ENCODE measurements at places on chromosomes 7 and 10.

- DNase-seq, result no peak
These were observed 3.5 kb downstream of the KCP start for GRCh38 chr7:128906766-128907559.

- no peak for DNase-seq
These were observed 956.6 kb downstream of the GATA3 start for GRCh38 chr10:9010931-9011670.

DNA sequence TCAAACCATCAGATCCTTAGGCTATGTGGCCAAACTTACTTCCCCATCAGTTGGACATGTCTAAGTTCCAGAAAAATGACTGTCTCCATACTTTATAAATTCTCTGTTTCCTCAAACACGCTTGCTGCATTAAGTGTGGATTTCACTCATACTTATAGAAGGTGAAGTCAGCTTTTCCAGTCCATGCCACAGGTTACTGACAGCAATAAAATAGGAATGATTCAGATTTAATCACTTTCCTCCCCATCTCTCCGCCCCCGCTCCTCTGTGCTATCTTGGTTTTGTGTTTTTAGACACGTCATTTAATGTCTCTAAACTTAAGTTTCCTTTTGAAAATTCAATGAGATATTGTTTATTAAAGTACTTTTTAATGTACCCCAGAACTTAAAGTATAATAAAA, 1098.0 kb upstream of the C7orf33 start:
- peak; percentile 12 for DNase-seq

DNA sequence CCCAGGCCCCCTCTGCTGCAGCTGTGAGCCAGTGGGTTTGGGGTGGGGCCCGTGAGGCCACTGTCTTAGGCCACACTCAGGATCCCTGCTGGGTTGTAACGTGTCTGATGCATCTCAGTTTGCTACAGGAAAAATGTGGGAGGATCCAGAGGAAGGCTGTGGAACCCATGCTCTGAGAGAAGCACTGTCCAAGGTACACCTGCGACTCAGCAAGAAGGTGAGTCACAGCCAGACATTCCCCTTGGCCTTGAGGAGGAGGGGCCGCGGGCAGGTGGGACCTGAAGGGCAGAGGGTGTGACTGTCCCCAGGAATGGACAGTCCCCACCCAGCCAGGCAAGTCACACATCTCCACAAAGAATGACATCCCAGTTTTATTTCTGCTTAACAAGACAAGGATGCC, 27.8 kb upstream of the C10orf120 start:
- DNase-seq, result peak; percentile 39

DNA sequence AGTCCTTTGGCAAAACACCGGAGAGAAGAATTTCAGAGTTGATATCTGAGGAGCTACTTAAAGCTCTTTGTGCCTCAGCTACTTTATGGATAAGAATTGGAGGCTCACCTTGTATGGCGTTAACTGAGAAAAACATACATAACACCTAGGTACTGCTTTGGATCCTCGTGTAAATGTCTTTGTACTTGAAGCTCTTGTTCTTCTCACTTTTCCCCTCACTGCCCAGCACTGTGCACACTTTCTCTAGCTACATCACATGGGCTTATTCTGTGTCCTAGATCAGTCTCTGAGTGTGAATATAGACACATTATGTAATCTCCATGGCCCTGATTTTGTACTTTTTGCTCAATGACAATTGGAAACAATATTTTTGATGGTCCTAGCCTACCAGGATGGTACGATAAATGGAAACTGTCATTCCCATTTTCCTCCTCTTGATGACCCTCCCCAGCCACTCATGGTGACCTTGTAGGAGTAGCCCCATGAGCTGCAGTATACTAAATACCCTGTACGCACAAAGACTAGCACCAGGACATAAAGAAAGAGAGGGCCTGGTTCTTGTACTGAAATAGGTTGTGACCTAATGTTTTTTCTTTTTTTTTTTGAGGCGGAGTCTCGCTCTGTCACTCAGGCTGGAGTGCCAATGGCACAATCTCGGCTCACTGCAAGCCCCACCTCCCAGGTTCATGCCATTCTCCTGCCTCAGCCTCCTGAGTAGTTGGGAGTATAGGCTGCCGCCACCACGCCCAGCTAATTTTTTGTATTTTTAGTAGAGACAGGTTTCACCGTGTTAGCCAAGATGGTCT, 22.1 kb downstream of the STAMBPL1 start:
- DNase-seq, result no peak

GRCh38 chr7:125681508-125681907, 751.9 kb upstream of the POT1 start:
- DNase-seq, result no peak

DNA sequence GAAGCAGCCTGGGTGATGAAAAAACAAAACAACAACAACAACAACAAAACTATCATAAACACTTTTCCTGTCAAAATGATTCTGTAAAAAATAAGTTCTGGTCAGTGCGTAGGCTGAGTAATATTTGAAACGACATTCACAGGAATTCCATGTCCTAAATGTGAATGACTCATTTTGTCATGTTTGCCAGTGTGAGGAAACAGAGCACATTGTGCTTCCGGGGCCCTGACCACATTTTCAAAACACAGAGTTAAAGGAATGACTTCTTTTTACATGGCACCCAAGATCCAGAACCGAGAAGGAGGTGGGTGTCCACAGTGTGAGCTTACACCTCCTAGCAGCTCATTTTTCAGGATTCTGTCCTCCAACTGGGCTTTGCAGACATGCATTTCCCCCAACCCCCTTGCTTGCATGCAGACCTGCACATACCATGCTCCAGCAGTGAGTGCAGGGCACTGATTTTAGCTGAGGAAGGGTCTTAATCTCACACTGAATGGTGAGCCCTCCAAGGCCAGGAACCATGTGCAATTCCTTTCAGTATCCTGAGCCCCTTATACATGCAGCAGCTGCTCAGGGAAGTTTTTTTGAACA, 3.0 kb downstream of the CLRN3 start:
- peak; percentile 58 for DNase-seq

- DNase-seq, result peak; percentile 59
These were observed 137.9 kb upstream of the MKI67 start for GRCh38 chr10:128263891-128264688.

DNA sequence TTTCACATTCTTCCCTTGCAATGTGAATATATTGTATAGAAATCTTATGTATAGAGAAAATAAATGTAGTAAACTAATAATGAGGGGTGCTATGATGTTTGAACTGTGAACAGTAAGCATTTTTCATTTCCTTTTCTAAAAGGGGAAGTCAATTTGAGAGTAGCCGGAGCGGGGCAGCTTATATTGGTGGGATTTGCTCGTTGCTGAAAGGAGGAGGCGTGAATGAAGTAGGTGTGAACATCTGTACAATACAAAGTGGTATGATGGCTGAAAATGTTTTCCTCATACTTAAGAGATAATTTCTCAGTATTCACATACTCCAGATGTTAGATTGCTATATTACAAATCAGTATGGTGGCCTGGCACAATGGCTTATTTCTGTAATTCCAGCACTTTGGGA, 87.1 kb downstream of the SRI start:
- no peak for DNase-seq
